Karpas-422 (cell line): ENCODE measurements at places on chromosomes 7 and 10. TPM values are rescaled to one million over a fixed set of nuclear protein-coding genes. Genes with fewer than 3 reads are reported as not detected.

FAM25C gene
- total RNA-seq = not detected in 2 replicates

GRCh38 chr7:66267249-66267648 lies 62.1 kb downstream of the TPST1 start:
- H3K36me3 ChIP-seq = no peaks in the 10 kb centered on the region
- DNase-seq = no peak
- no peak overlapping the region for H3K4me3 ChIP-seq
- no peaks in the 10 kb centered on the region for H3K4me1 ChIP-seq

CDC14C gene
- total RNA-seq = not detected in 2 replicates

LRRN3 gene
- total RNA-seq = not detected in 2 replicates

- H3K4me3 ChIP-seq = no peak overlapping the region
- peaks cover 57% of the 10 kb centered on the region for H3K4me1 ChIP-seq
- peak; percentile 62 for DNase-seq
- H3K27me3 ChIP-seq = no peaks in the 10 kb centered on the region
These were observed 38.1 kb upstream of the PIK3AP1 start for GRCh38 chr10:96758423-96758822.
